NCI-H2227 treated with DMSO at 0.1 percent for 48 hours (cell line): ENCODE measurements at places on chromosomes 5 and 9.

GRCh38 chr9:20683351-20684034, 566 bp upstream of the FOCAD start:
- DNase-seq, result peak; percentile 80

- DNase-seq, result no peak
Measured at GRCh38 chr5:34751807-34752736, 86.9 kb upstream of the TTC23L start.

DNA sequence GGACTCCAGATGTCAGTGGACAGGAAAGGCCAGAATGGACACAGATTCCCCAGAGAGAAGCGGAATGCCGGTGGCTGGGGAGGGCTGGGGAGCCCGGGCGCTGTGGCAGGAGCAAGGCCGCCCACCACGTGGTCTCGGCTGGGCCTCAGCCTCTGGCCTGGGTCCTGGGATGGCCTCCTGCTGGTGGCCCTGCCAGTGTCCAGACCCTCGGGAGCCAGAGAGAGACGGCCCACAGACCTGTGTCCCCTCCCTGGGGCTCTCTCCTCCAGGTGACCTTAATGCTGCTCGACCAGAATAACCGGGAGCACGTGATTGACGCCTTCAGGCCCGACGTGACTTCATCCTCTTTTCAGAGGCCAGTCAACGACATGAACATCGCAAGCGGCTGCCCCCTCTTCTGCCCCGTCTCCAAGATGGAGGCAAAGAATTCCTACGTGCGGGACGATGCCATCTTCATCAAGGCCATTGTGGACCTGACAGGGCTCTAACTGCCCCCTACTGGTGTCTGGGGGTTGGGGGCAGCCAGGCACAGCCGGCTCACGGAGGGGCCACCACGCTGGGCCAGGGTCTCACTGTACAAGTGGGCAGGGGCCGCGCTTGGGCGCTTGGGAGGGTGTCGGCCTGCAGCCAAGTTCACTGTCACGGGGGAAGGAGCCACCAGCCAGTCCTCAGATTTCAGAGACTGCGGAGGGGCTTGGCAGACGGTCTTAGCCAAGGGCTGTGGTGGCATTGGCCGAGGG, 19.0 kb downstream of the FBXW5 start:
- DNase-seq, result no peak

DNA sequence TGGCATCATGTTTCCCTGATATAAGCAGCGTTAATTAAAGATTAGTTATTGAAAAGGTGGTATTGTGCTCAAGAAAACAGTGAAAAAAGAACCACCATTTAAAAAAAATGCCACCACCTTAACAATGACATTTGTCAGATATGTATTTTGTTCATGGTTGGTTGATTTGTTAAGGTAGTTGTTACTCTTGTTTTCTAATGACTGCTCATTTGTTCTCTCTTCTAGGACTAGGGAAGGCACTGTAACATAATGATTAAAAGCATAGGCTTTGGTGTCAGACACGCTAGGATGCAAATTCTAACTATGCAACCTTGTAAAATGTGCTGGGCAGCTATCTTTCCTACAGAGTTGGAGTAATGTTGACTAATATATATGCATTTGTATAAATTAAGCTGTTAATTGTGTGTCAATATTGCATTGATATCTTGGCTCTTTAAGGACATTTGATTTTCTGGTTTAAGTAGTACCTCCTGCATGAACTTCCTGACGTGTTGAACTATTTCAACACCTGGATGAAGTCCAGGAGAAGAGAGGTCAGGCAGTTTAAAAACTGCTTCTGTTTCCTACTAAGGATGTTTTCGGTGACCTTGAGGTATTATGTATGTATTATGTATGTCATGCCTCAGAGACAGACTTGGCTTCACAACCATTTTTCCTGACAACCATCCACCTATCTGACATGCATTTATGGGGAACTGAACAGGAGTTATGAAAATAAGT, 77.8 kb downstream of the MUSK start:
- no peak for DNase-seq

DNA sequence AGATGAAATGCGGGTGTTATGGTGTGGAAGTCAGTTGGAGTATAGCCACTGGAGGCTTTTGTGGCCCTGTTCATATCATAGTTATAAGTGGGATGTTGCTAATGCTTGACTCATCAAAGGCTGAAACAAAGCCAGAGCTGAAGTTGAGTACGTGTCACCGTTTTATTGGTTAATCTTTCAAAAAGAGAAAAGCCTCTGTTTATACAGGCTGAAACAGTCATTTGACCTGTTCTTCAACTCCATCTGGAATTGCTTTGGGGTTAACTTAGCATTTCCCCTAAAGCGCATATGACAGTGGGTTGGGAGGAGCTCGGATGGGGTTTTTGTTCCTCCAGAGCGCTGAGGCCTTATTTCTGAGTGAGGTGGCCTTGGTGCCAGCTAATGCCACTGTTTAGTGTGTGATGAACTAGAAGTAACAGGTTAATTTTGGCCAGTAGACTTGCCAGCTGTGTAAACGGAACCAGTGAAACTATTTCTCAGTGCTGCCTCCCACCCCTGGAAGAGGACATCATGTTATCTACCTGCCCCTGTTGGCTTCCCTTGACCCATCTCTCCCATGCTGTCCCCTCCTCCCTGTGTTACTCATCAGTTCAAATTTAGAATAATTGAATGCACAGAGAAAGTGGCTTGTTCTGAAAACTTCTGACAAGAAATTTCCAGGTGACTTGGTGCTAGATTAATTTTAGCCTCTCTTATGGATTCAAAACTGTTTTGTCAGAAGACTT, 34.2 kb downstream of the MTAP start:
- no peak for DNase-seq

GRCh38 chr9:95667789-95668188, 151.0 kb upstream of the PTCH1 start:
- DNase-seq, result peak; percentile 21

DNA sequence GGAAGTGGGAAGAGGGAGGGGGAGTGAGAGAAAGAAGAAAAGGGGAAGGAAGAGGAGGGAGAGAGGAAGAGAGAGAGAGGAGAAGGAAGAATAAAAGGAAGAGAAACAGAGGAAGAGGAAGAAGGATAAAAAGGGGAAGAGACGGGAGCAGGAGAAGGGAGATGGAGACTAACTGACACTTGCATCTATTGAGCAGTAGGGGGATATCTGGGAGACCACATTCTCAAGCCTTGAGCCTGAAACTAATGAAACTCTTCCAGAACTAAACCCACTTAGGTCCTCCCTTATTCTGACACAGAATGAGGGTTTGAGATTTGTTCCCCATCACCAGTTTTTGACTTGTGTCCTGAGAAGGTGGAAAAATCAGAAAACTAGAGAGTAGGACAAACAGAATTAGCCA, 533.3 kb downstream of the CDH12 start:
- no peak for DNase-seq

GRCh38 chr5:137122075-137122474, 377.1 kb downstream of the SPOCK1 start:
- no peak for DNase-seq

DNA sequence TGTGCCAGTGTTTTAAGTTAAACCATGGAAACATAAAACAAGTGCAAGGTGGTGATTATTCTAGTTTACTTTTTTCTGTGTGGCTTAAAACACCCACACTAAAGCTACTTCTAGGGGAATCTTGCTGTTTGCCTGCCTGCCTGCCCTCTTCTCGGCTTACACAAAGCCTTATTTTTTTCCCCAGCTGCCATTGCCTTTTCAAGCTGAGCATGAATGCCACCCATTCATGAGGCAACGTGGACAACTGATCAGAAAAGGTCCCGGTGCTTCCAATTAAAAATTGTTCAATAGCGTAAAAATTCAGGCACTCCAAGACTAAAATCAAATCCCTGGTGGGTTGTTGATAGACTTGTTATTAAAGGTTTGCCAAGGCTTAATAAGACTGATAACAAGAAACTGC, 401.4 kb downstream of the TMEM161B start:
- no peak for DNase-seq

- DNase-seq, result no peak
Measured at GRCh38 chr5:68918306-68918705, 175.5 kb upstream of the SLC30A5 start.

DNA sequence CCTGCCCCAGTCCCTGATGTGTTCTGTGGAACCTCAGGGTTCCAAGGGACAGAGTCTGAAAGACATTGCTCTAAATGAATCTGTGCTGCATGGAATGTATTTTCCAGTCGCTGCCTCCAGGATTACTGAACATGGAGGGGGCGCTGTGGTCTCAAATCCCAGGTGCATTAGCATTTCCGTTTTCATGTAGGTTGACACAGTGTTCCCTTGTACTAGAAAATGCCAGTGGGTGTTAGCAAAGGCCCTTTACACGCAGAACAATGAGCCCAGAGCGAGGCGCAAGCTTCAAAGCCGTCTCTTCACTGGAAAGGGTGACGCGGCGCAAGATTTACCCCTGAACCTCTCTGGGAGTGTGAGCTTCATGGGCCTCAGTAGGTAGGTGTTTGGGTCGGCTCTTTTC, 308.3 kb downstream of the SLIT3 start:
- DNase-seq, result no peak

DNA sequence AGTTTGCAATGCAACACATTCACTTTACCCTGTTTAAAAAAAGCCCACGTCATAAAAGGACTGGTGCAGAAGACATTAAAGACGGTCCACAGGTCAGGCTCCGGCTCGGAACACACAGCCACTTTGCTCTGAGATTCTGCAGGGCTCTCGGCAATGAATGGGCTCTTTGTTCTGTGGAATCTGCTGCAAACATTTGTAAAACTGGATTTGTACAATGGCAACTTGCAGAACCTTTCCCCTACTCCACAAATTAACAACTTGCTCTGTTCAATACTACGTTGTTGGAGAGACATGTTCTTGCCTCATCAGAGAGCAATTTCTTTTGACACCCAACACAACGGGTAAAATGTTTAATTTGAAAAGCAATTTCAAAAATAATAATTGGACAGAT, 13.0 kb upstream of the NR5A1 start:
- no peak for DNase-seq

GRCh38 chr9:113547501-113547900, 84.0 kb downstream of the RGS3 start:
- no peak for DNase-seq

GRCh38 chr9:18849890-18850677, 182.9 kb downstream of the SAXO1 start:
- no peak for DNase-seq

DNA sequence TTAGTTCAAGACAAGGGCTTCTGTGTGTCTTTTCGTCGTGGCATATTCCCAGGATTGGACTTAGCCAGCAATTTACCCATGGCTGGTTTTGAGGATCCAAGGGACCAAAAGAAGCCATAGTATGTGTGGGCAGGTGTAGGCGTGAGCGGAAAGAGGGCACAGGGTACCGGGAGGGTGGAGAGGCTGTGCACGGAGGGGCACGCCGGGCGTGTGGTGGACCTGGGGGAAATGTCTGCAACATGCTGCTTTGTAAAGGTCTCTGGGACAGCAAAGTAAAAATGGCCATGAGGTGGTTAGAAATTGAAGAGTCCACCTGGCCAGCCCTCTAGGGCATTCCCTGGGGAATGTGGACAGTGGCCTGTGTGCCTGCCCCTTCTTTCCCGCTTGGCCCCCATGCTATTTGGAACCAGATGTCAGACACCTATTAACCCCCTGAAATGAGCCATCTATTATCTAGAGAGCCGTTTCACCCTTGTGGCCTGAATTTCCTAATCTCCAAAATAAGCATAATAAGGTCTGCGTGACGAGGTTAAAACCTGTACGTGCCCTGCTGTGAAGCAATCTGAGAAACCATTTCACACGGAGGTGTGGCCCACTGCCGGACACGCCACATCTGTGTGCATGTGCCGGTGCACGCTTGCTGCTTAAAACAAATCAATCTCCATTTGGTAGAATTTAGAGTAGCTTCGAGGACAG, 5.1 kb downstream of the FLT4 start:
- DNase-seq, result no peak

DNA sequence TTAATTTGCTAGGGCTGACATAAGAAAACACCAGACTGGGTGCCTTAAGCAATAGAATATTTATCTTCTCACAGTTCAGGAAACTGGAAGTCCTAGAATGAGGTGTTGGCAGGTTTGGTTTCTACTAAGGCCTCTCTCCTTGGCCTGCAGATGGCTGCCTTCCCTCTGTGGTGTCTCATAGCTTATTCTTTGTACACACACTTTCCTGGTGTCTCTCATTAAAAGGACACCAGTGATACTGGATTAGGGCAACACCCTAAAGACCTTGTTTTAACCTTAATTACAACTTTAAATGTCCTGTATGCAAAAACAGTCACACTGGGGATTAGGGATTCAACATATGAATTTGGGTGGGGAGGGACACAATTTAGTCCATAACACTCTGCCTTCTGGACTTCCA, 25.1 kb downstream of the NUTM2F start:
- DNase-seq, result no peak

DNA sequence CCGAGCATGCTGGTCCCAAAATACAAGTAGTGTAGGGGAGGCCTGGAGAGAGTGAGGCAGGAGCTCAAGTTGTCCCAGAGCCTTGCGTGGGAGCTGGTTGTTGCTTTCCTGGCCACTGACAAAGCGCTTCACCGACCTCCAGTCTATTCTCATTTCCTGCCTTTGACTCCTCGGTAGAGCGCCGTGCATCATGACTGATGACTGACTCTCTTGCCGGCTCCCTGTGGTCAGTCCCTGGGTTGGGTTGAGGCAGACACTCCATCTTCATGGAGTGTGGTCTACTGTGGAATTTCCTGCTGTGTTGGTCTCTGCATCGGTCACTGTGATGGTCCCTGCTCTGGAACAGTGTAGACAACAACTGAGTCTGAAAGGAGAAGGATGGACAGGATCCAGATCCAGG, 175.1 kb upstream of the S1PR3 start:
- no peak for DNase-seq

GRCh38 chr9:129145841-129146292, 32.2 kb downstream of the IER5L start:
- DNase-seq, result no peak

GRCh38 chr5:89929173-89929572, 480.4 kb downstream of the CETN3 start:
- DNase-seq, result no peak

DNA sequence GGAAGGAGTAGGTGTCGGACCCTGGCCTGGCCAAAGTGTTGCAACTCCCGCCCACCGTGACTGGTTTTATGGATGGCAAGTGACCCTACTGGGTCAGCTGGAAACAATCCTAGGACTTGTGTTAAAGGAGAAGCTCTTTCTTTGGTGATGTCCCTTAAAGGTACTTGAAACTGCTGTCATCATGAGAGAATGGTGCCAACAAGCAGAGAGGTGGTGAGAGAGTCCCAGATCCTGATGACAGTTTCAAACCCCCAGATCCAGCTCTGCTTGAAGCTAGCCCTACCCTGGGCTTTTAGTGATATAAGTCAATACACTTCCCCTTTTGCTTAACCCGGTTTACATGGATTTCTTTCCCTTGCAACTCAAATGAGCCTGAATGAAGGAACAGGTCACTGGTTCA, 72.5 kb upstream of the UBTD2 start:
- DNase-seq, result no peak
